Fibroblast of lung (primary cell): ENCODE measurements at places on chromosomes 11 and 22. TPM values are rescaled to one million over a fixed set of nuclear protein-coding genes. Genes with fewer than 3 reads are reported as not detected.

GRCh38 chr11:11622340-11622706 is 518 bp upstream of the GALNT18 start:
- peaks cover 6% of the 10 kb centered on the region for H3K27me3 ChIP-seq
- no peak overlapping the region for H3K27ac ChIP-seq
- DNase-seq, result no peak
- H3K4me1 ChIP-seq, result no peaks in the 10 kb centered on the region

DNA sequence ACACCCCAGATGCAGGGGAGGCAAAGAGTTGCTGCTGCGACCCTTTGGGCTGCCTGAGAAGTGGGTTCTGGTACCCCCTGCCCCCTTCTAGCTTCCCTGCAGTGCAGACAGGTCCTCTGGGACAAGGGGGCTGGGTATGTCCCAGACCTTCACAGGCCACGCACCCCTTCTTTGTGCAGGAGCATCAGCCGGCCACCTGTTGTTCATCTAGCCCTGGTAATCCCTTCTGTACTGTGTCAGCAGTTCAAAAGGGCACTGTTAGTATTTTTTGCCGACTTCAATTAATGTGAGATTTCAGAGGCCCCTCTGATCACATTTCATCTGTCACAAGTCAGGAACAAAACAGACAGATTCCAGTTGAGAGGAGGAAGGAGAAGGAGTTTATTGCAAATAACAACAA is 49.9 kb downstream of the ALX4 start:
- H3K27ac ChIP-seq, result no peak overlapping the region
- DNase-seq, result no peak
- no peaks in the 10 kb centered on the region for H3K4me1 ChIP-seq

GRCh38 chr22:37115032-37115431 is 5.5 kb upstream of the TMPRSS6 start:
- DNase-seq, result no peak
- H3K27me3 ChIP-seq, result peaks cover 11% of the 10 kb centered on the region
- H3K4me3 ChIP-seq, result no peak overlapping the region
- H3K27ac ChIP-seq, result no peak overlapping the region
- H3K36me3 ChIP-seq, result no peaks in the 10 kb centered on the region
- H3K4me1 ChIP-seq, result no peaks in the 10 kb centered on the region

ARRB1 gene
- total RNA-seq, result 4.3 and 6.2 TPM in 2 replicates
